AG08395 (cell line): ENCODE measurements at places on chromosomes 2 and 18.

GRCh38 chr2:85413592-85414420 is 3.6 kb upstream of the CAPG start:
- peak; percentile 70 for DNase-seq

DNA sequence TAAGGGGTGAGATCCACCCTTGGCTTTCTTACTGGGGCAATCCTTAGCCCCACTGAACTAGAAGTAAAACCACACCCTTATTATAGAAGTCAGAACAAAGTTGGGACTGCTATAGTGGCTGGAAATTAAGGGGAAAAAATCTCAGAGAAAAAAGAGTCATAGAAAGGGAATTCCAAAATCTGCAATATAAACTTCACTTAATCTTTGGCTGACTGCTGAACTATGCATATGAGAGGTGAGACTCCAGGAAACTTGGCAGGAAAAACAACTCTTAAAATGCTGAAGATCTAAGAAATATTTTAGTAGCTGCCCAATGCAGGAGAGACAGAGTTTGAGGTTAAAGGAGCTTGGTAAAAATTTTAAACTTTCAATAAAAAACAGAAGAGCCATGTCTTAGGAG is 201.8 kb upstream of the FN1 start:
- DNase-seq: peak; percentile 10

GRCh38 chr2:39435234-39435633 is 1.9 kb downstream of the MAP4K3 start:
- DNase-seq: no peak

DNA sequence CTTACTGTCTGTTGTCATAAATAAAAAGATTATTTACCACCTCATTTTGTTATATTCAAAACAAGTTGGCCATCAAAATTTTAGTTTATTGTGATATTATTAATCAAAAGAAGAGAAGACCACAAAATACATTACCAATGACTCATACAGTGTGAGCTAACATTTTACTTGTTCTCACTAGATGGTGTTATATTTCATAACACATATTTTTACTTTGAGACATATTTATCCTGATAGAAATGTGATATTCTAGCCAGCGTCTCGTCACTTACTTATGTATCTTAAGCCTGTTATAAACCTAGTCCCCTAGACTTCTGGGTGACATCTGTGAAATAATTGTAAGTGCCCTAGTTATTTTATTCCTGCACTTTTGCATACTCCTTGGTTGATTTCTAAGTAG is 263.2 kb downstream of the CDH7 start:
- DNase-seq: no peak

DNA sequence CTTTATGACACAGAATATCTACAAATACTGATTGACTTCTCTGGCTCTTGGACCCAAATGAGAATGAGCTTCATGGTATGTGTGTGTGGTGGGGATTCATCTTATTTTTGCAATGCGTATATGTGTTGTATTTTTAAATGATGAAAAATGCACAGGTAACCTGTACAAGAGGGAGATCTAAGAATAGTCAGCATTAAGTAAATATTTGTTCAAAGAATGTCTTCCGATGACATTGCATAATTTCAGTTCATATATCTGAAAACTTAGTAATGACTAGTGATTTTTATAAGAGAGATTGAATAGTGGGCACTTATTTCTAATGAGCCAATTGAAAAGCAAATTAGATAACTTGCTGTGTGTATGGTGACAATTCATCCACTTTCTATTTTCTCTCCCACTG is 66.4 kb downstream of the EML6 start:
- DNase-seq: no peak

DNA sequence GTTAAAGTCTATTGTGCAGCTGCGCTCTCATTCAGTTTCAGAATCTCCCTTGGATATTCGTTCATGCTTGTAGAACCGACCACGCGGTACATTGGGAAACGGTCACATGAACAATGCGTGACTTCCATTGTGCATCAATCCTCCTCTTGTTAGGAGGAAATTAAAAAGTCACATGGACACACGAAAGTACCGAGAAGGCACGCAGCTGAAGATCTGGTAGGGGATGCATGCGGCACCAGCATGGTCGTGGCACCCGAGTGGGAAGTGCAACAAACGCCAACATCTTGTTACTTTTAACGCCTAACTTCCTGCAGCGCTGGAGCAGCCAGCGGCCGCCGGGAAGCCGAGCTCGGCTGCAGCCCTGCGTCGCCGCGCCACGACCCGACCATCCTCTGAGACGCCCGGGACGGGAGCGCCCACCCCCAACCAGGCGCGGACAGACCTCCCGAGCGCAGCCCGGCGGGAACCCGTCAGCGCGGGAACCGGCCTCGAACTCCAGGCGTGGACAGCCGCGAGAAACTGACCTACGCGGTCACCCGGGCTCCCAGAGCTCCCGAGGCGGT is 412 bp downstream of the OSBPL1A start:
- DNase-seq: peak; percentile 43

GRCh38 chr2:117935456-117935855 is 78.4 kb downstream of the CCDC93 start:
- no peak for DNase-seq

DNA sequence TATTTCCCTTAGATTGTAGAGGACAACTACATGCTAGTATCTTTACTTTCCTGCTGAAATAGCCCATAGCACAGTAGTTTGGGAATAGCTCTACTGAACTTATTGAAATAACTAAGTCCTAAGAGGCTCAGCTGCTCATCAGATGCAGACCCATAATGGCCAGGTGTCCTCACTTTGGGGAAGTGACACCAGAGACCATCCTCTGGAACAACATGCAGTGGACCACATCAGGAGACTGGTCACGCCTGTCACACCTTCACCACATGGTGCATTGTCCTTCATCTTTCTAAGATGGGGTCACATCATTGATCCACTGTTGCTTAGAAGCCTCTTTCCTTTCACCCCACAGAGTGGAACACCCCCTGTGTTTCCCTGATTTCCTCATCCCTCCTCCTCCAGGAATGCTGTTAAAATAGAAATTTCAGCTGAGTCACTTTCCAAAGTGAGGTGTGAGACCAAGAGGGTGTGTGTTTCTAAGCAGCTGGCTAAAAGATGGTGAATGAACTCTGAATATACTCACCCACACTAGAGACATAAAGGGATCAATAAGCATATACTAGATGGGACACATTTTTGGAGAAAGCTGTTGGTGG is 215.2 kb upstream of the LRRTM1 start:
- no peak for DNase-seq

GRCh38 chr2:68726608-68727367 is 7.8 kb upstream of the ARHGAP25 start:
- DNase-seq: no peak

GRCh38 chr2:24454294-24454693 is 36.8 kb upstream of the NCOA1 start:
- DNase-seq: peak; percentile 19

GRCh38 chr2:55595536-55595935 is 21.9 kb downstream of the PPP4R3B start:
- DNase-seq: no peak

- DNase-seq: peak; percentile 47
Observed at GRCh38 chr2:37377187-37377532, 32.7 kb downstream of the QPCT start.

DNA sequence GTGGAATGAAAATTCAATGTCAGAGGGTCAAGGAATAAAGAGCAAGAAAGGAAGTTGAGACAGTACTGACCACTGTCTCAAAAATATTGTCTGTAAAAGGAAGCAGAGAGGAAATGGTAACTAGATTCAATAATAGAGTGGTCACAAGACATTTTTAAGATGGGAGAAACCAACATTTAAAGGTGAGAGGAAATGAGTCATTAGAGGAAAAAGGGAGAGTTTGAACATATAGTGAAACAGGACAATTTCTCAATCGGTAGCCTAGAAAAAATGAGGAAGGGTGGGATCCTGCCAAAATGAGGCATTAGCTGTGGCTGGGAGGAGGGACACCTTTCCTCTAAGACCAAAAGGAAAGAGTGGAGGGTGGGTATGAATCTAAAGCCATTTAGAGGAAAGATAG is 288.5 kb downstream of the SP3 start:
- no peak for DNase-seq

DNA sequence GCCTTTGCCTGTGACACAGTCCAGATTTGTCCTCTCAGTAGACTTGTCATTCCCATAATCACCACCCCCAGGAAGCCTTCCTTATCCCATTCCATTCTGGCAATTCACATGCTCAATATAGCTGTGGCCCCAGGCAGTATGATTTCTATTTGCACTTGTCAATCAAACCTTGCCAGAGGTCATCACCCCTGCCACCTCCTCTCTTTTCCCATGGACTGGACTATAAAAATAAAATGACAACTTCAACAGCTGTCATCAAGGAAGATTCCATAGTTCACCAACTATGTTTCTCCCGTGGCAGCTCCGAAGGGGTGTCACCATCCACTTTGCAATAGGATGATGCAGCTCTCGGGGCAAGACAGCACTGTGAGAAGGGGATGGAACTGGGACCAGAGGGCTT is 255.7 kb downstream of the CELF4 start:
- no peak for DNase-seq

- DNase-seq: no peak
Observed at GRCh38 chr2:44938287-44939105, 3.0 kb upstream of the SIX3 start.

DNA sequence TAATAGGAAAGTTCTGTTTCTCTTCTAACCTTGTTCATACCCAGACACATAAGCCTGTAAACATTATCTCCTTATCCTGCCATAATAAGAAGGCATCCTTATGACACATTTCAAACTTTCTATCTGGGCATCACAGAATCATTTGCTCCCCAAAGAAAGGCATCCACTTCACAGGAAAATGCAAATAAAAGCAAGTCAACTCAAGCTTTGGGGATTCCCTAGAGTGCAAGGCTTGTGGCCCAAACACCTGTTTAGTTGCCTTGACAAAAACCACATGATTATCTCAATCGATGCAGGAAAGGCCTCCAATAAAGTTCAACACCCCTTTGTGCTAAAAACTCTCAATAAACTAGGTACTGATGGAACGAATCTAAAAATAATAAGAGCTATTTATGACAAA is 195.7 kb upstream of the GALNT5 start:
- no peak for DNase-seq

DNA sequence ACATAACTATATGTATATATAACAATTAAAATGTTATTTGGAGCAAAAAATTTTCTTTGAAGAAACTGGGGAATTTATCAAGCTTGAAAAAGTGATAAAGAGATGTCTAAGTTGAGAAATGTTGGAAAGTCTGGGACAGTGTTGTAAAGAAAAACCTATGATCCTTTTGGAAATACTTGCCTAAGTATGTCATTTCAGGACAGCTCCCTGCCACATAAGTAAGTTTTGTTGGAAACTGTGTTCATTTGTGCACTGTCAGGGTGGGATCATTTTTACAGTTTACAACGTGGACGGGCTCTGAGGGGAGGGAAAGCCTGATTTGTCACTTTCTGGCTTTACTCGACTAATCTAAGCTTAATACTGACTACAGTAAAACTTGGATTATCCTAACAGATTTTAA is 10.4 kb upstream of the COL3A1 start:
- no peak for DNase-seq

DNA sequence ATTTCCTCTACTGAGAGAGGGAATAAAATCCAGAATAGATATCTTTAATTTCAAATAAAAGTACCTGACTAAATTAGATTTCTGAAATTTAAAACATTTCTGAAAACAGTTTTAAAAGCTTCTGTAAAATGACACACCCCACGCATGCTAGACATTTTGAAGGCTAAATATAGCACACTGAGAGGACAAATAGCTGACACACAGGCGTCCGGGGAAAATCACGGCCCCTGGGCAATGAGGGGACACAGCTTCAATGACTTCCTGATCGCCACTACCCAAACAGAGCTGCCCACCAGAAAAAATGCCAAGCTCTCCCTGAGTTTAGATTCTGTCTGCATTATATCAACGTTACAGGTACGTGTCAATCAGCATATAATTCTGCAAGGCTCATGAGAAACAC is 10.9 kb downstream of the TBC1D8 start:
- no peak for DNase-seq

- peak; percentile 16 for DNase-seq
Observed at GRCh38 chr2:152715854-152716428, 1.3 kb downstream of the PRPF40A start.

DNA sequence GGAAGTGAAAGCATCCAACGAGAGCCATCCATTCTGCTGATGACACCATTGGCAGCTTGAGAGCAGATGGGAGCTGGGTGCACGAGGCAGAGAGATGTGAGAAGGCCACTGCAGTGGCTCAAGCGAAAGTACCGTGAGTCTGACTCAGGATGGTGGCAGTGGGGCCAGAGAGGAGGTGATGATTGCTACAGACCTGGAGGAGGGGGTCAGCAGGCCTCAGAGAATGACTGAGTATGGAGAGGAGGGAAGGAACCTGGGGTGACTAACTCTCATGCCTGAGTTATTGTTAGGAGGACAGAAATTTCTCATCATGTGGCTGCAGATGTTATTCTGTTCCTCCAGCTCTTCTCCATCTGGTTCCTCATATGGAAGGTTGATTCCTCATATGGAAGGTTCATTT is 8.8 kb upstream of the ZBTB7C start:
- no peak for DNase-seq

- no peak for DNase-seq
Observed at GRCh38 chr18:8972116-8972515, 130.4 kb upstream of the NDUFV2 start.

- no peak for DNase-seq
Observed at GRCh38 chr18:48099481-48100164, 169.2 kb upstream of the SMAD2 start.

GRCh38 chr18:75790111-75790510 is 362.6 kb upstream of the SMIM21 start:
- no peak for DNase-seq

DNA sequence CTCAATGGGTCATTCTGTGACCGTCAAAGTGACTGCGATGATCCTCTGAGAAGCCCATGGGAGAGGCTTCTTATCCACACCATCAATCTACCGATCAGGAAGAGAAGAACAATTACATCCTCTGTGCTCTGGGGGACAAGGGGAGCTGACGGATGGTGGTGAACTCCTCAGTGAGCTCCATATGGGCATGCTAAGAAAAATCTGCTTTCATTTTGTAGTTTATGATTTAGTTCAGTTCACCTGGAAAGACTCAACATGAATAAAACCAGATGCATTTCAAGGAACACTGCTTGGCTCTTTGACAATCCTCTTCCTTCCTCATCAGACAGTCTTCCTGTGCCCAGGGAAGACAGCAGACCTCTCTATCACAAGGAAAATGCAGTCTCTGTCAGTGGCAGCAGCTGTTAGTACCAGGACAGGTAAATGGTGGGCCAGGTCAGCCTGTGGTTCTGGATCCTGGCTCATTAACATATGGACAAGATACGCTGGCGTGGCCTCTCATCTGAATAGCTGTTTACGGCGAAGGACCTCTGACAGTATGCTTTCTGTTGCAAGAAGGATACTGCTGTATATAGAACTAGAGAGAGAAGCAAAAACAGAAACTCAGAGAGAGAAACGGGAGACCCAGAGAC is 176.9 kb downstream of the BCL2 start:
- no peak for DNase-seq
